Effector memory CD4-positive, alpha-beta T cell (primary cell): ENCODE measurements at places on chromosomes 11 and 22.

GRCh38 chr11:105641433-105641832 is 31.6 kb downstream of the GRIA4 start:
- DNase-seq, result no peak

DNA sequence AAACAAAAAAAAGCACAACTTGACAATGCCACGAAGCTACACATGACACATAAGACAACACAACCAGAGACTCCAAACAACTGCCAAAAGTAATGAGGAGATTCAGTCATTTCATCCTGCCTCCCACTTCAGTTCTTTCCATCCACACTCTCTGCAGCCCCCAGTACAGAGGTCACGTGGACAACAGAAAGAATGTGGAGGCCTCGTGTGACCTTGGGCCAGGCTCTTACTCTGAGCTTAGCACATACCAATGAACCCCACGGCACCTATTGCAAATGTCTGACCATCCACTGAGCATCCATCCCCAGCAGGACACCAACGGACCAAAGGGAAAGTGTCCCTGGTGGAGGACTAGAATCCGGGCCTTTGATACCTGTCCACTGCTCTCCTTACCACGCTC is 12.5 kb downstream of the CBX7 start:
- no peak for DNase-seq

DNA sequence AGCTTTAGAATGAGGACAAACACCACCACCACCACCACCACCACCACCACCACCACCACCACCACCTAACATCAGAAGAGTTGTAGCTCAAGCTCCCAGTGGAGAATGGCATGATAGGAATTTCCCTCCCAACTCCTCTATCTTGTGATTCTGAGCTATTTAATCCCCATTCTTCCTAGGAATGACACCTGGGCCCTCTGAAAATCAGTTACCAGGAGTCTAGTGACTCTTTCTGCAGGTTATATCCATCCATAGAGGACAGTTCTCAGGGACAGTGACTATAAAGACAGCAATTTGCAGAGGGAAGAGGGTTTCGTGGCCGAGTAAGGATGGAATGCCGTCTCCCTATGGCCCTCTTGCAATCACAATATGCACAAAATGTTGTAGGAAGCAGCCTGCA is 27.8 kb downstream of the MYH9 start:
- DNase-seq, result no peak

DNA sequence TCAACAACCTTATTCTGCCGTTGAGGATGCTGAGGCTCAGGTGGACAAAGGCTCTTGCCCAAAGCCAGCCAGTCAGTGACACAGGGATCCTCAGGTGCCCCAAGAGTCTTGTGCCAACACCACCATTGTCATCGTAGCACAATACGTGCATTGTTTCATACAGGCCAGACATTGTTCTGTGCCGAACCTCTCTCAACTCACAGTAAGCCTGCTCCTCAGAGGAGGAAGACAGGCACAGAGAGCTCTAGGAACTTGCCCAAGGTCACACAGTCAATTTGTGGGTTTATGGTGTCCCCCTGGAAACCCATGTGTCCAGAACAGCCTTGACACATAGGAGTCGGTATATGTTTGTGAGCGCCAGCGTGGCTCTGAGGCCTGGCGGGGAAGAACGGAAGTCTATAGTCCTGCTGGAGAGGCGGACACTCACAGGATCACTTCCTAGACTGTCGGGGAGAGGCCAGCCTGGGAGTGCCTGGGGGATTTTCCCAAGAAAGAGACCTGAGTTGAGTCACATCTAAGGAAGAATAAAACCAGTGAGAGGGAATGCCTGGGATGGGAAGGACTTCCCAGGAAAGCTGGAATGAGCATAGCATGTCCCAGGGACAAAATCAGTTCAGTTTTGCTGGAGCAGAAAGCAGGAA is 20.2 kb downstream of the LIF start:
- DNase-seq, result no peak

DNA sequence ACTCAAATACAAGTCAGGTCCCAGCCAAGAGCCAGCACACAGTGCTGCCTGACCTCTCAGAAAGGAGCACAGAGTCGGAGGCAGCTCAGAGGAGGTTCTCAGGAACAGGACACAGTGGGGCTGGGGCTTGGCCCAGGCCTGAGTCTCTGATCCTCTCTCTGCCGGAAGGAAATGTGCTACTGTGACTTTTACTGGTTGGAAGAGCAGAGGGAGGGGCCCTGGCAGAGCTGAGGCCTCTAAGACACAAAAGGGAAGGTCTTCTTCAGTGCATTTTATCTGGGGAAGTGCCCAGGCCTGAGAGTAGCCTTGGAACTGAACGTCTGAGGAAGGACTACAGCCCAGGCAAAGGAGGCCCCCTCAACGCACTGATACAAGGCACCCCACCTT is 16.2 kb upstream of the CASTOR1 start:
- no peak for DNase-seq

- DNase-seq, result peak; percentile 65
Observed at GRCh38 chr11:65355013-65355775, 643 bp downstream of the TIGD3 start.

DNA sequence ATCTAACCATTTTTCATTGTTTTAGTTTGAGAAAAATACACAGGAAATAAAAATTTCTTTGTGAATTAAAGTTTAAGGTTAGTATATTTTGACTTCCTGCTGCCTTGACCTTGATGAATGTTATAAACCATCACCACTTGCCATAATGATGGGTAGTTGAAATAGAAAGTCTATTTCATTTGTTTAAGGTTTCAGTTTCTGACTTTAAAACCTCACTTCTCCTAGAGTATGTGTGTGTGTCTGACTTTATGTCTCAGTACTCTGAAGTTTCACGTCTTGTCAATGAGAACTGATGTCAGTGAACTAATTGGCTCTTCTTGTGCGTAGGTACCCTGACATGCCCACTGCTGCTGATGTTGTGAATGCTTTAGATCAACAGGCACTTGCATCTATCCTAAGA is 188.2 kb downstream of the METTL15 start:
- no peak for DNase-seq

DNA sequence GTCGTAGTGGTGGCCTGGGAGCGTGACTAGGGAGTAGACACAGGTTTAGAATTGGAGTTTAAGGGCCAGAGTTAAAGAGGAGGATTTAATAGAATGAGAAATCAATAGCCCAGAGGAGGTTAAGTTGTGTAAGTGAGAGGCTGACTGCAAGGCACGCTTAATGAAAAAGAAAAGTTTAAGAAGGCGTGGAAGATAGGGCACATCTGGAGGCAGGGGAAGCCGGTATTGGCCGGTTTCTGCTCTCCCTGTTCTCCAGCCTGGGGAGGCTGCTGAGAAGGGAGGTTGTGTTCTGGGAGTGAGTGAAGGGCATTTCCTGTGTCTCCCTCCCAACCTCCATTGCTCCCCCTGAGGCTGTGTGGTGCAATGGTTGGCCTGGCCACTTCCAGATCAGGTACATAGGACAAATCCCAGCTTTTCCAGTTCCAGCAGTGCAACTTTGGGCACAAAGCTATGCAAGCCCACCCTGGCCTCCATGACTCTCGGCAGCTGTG is 6.3 kb downstream of the GRIK4 start:
- DNase-seq, result no peak

- no peak for DNase-seq
Observed at GRCh38 chr11:105693075-105693759, 83.3 kb downstream of the GRIA4 start.

DNA sequence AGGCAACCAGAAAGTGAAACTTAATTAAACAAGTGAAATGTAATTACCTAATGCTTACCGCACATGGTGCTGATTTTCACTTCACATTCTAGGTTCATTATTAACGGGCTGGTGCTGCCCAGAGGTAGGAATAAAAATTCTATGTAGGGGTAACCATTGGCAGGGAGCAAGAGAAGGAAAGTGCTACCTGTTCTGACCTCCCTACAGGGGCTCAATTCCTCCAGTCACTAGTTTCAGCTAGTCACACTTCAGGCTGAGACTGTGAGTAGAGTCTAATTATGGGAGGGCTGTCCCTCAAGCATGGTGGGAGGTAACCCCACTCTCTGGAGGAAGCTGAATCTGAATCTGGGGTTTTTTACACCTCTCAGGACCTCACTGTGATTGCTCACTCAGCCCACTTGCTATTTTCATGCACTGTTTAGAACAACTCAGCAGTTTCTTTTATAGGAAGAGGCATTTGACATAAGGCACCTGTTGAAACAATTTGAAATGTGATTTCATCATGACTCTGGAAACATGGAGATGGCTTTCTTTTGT is 75.4 kb downstream of the MAML2 start:
- peak; percentile 3 for DNase-seq

GRCh38 chr11:1829039-1829820 is 5.6 kb upstream of the SYT8 start:
- DNase-seq, result no peak

DNA sequence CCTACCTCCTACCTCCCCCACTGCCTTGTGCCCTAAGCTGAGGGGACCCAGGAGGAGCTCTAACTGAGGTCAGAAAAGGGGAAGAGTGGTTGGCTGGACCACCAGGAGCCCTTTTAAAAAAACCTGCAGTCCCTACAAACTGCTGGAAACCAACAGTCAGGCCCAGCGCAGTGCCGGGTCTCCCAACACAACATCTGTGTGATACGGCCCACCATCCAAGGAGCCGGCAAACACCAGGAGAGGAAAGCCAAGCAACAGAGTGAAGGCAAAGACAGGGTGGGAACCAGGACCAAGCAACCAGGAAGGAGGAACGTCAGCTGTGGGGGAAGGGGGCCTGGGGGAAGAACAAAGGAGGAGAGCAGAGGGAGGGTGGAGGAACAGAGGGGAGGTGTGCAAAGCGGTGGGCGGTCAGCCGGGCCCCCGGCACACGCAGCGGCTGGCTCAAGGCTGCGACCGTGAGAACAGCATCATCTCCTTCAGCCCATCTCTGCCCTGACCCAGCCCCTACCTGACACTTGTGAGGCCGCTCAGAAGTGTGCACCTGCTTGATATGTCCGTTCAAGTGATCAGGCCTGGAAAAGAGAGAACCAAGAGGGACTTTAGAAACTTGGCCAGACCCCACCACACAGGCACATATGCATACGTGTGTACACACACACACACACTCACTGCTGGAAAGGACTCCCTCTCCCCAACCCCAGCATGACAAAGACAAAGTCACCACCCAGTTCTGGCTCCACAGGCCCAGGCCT is 3.6 kb downstream of the PATZ1 start:
- no peak for DNase-seq

DNA sequence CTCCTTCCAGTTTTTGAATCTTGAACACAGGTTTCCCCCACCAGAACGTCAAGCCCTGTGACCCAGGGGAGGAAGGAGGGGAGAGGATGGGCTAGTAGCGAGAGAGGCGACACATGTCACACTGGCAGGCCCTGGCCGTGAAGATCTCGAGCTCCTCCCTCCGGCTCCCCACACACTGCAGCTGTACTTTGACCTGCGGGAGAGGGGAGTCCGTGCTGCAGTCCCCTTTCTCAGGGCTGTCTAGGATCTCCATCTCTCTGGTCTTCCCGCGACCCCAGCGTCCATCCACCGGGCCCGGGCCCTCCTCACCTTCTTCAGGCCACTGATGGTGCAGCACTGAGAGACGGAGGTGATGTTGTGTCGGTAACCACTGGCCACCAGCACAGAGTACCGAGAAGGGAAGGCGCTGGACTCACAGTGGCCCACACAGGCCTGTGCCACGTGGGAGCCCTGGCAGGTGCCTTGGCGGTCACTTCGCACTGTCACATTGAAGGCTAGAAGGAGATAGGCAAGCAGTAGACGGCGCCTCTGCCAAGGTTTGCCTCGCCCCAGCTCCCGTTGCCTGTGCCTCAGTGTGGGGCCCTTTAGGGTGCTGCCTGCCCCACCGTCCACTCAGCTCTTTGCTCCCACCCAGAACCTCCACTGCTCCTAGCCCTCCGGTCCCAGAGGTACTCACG is 873 bp downstream of the GPHA2 start:
- no peak for DNase-seq

- no peak for DNase-seq
Observed at GRCh38 chr22:45090497-45090910, 73.2 kb upstream of the NUP50 start.

GRCh38 chr11:5596607-5597201 is at the start of gene TRIM6:
TRIM6 (plus strand) TSS chr11:5596637; CDS start chr11:5596898, 261 bp downstream.
- no peak for DNase-seq

- no peak for DNase-seq
Observed at GRCh38 chr11:119369132-119369925, 12.2 kb downstream of the USP2 start.

- peak; percentile 88 for DNase-seq
Observed at GRCh38 chr22:26512149-26512793, at the start of gene TFIP11. TFIP11 (minus strand) TSS chr22:26512473; CDS start chr22:26510272, 2,201 bp downstream.

GRCh38 chr11:11884774-11885481 is 43.2 kb downstream of the USP47 start:
- no peak for DNase-seq

- no peak for DNase-seq
Observed at GRCh38 chr11:3155216-3155615, 9.9 kb downstream of the OSBPL5 start.

GRCh38 chr22:49155039-49155769 is 672.5 kb downstream of the BRD1 start:
- DNase-seq, result no peak

DNA sequence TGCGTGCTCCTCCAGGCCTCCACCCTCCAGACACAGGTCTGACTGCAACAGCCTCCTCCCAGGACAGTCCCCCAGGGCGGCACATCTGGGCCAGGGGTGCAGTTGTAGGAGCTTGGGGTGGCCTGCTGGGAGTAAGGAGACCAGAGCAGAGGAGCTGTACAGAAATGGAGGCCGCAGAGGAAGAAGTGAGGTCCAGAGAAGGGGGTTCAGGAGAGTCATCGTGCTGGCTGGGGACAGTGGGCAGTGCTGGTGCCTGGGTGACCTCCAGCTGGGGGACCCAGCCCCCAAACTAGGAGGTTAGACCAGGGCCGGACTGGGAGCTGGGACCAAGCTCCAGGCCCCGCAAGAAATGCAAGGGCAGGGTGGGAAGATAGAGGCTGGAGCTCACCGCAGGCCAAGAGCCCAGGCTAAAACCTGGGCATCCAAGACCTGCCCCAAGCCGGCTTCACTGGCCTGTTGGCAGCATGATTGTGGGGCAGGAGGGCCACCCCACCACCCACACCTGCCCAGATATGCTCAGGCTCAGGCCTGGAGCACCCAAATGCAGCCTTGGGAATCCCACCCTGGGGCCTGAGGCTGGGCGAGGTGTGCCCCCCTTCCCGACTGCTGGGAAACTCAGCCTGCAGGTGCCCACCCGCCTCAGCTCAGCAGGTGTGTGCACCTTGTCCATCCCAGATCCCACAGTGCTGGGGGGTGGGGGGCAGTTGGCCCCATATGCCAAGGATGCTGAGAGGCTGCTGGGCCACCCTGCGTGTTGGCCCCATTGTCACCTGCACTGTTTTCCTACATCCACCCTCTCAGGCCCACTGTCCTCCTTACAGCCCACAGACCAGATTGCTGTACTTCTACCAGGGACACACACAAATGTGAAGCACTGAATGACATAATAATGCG is 96.9 kb downstream of the MORC2 start:
- no peak for DNase-seq

- DNase-seq, result no peak
Observed at GRCh38 chr11:106384429-106384828, 307.0 kb downstream of the AASDHPPT start.
